ENCODE measurements at places on chromosomes 1 and 21.
A peak's percentile ranks its signal among the peaks of the same experiment; 100 is the strongest.

GRCh38 chr21:33029975-33030461 lies 4.3 kb downstream of the OLIG2 start:
- no peak for DNase-seq

DNA sequence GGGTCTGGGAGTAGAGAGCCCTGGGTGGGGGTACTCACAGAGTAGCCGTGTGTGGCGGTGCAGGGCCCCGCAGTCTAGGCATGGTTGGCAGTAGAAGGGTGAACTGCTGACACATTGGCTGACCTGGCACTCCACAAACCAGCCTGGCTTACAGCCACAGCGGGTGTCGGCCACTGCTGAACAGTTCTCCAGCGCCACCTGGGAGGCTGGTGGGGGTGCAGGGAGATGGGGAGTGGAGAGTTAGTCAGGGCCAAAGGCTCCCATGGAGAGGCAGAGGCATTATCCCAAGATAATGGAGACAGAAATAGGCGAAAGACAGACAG lies 1.5 kb downstream of the TNFRSF25 start:
- DNase-seq = no peak

- no peak for DNase-seq
Observed at GRCh38 chr21:36194024-36194423, 37.4 kb downstream of the DOP1B start.

DNA sequence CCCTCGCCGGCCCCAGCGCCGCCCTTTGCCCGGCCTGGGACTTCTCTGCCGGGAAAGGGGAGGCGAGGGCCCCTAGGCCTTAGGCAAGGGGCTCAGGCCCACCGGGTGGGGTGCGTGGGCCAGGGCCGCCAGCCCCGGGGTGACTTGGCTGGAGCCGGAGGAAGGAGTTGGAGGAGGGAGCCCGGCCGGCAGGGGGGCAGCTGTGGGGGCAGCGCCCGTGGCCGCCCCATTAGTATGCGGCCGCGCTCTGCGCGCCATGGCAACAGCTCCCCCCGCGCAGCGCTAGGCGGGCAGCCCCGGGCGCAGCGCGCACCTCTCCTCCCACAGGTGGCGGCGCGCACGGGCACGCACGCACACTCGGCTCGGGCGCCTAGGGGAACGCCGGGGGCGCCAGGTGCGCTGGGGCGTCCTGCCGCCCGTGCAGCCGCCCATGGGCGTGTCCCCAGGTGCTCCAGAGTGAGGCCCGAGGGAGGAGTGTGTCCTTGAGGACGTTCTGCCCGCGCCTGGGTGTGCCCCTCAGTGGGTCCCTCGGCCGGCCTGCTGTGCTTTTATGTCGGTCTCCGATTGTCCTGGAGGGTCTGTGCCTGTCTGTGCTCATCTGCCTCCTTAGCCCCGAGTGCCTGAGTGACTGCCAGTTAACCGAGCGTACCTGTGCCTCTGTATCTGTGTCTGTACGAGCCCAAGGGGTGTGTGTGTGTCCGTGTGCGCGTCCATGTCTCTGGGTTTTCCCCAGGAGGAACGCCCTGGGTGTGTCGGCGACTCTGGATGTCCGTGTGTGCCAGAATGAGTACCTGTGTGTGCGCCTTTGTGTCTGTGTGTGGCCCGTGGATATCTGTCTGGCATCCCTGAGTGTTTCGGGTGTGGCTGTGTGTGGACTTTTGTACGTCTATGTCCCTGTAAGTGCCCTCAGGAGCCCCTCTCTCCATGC lies 38.2 kb upstream of the WASF2 start:
- no peak for DNase-seq

DNA sequence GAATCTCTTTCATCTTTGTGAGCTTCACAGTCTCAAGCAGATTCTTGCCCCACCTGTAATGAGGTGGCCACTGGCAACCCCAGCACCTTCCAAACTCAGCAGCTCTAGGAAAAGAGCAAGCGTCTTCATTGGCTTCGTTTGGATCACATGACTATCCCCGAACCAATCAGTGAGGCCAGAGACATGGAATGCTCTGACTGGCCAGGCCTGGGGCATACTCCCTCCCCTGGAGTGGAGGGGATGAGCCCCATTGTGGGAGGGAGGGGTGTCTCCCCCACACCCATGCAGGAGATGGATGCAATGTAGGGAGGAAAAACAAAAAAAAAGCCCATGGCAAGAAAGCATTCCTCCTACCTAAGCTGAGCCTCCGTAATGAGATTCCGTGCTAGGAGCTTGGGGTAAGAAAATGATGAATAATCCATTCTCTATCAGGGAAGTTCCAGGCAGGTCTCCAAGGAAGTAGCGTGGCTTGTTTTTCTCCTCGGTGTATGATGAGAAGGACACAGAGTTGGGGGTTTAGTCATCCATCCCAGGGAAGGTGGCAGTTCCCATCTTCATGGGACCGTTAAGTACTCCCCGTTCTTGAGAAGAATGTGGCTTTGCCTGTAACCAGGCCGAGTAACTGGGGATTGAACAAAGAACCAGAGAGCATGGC lies 32.7 kb downstream of the FHAD1 start:
- DNase-seq = no peak

DNA sequence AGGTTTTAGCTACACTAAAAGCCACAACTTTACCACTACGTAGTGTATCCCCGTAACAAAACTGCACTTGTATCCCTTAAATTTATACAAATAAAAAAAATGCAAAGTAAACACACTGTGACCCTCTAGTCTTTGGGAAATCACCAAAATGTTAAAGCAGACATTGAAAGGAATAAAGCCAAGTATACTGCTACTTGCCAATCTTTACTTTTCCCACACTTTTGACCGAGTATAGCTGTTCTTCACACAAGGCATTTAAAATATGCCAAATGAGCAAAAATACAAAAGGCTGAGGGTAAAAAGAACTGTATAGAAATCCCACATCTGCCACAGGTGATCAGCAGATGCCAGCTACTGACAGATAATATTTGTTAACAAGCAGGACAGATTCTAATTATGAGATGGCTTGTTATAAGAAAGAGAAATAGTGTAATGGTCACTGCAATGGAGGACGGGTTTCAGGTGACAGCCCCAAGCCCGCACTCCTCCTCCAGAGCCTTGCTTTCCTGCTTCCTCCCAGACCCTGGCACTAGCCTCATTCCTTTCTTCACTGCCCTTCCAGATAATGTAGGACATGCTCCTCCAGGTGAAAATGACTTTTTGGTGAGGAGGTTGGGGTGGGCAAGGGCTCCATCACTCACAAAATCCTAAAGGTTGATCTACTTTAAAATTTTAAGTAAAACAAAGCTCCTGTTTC lies 18.1 kb downstream of the KCNT2 start:
- no peak for DNase-seq

DNA sequence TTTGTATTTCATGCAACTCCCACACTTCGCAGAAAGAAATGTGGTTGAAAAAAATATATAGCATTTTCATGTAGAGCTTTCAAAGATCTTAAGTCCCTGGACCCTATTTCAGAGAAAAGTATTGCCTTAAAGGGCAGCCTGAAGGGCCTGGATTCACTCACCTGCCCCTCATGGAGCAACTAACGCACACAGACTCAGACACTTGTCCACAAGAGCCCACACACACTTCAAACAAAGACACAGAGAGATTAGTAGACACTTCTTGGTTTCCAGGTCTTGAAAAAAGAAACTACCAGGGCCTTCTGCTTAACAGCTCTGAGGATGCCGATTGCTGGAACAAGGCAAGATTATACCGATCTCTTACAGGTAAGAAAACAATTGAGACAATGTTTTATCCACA lies 122.2 kb downstream of the ZBTB18 start:
- DNase-seq = no peak

GRCh38 chr1:16146279-16147155 lies 9.4 kb downstream of the EPHA2 start:
- DNase-seq = no peak

- no peak for DNase-seq
Observed at GRCh38 chr21:34022627-34023335, 50.6 kb upstream of the MRPS6 start.

- no peak for DNase-seq
Observed at GRCh38 chr1:54987919-54988705, 7.7 kb downstream of the TMEM61 start.

- DNase-seq = peak; percentile 13
Observed at GRCh38 chr1:235417086-235417697, 50.0 kb downstream of the TBCE start.

DNA sequence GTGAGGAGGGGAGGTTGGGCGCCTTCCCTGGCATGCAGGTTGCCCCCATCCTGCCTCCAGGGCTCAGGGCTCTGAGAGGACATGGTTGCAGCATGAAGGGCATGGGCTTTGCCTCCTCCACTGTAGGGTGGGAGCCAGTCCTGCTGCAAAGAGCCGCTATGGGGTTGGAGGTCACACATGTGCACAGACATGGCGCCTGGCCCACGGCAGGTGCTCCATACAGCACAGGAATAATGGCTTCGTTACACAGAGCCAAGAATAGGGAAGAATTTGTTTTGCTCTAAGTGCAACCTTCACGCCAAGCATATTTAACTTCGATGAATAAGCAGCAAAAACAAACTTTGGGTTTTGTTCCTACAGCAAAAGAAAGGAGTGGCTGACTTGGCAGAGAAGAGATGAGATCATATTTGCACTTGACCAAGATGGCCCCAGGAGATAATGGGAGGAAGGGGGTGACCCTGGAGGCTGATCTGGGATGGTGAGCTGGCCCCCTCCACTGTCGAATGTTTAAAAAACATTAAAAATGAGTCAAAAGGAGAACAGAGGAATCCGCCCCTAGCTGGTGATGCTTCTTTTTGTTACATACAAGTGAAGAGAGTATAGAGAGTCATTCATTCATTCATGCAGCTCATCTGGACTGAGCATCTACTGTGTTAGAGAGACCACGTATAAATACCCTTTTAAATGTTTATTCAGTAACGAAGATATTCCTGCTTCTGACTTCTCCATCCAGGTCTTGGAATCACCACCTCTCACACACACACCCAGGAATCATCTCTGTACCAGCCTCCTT lies 12.4 kb upstream of the C2CD2 start:
- no peak for DNase-seq

GRCh38 chr21:15741510-15741909 lies 11.7 kb downstream of the USP25 start:
- no peak for DNase-seq

DNA sequence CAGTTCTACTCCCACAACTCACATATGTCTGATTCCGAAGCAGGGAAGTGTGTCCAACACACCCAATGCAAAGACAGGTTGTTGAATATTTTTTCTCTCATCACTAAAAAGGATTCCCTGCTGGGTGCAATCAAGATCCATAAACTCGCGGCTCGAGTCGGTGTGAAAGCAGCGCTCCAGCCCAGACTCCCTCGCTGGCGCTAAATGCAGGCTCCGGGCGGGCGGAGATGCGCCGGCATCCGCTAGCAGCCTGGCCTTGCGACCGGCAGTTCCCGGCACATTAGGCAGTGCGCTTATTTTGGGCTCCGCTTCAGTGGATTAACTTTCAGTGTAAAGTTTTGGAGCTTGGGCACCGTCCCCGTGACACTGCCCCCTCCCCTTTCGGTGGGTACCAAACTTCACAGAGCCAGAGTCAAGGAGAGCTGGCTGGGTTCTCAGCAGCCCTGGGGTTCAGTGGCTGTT lies 87.7 kb upstream of the POU3F1 start:
- DNase-seq = no peak

DNA sequence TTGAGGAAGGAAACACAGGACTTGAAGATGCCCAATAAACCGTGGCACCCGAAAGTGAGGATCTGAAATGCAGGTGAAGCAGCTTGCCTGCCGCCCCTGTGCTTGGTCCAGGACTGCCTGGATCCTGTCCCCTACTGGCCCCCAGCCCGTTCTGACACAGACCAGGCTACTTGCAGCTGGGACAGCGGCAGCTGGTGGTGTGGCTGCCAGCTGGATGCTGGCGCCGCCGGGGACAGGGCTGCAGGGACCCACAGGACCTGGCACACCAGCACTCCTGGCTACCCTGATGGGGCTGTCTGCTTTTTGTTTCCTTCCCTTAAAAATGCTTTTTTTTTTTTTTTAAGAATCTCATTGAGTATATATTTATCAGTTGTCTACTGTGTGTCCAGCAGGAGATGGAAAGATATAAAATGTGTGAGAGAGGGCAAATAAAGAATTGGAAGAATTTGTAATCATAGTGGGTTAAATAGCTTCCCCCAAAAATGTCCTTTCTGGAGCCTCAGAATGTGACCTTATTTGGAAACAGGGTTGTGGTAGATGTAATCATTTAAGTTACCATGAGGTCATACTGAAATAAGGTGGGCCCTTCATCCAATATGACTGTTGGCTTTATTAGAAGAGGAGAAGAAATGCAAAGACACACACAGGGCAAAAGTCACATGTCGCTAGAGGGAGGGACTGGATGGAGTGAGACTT lies 165.6 kb downstream of the DSCAM start:
- no peak for DNase-seq

- DNase-seq = no peak
Observed at GRCh38 chr1:78184460-78185072, 138.8 kb downstream of the GIPC2 start.

GRCh38 chr1:160401487-160401805 lies 1.1 kb downstream of the VANGL2 start:
- DNase-seq = no peak

GRCh38 chr1:171999756-172000155 lies 158.5 kb downstream of the DNM3 start:
- DNase-seq = no peak

GRCh38 chr1:221294242-221294641 lies 415.0 kb downstream of the HLX start:
- no peak for DNase-seq

- no peak for DNase-seq
Observed at GRCh38 chr21:41507521-41508414, at the start of gene TMPRSS2. Gene TMPRSS2 (minus strand): TSS chr21:41508158. CDS start chr21:41498133, 10,025 bp downstream.

DNA sequence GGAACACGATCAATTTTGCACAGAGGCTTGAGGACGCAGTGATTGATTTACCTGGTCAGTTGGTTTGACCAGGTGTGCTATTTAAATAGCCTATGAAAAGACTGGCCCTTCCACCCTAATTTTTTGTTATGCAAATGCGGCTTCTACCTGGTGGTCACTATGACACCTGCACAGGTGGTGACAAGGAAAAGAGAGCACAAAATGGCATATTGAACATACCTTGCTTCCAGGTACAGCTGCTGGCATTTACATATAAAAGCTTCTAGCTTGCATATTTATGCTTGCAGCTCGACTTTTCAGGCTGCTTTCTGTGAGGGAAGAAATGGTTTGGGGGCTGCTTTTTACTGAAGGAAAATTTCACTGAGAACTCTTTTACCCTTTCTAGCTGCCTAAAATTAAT lies 15.3 kb upstream of the FMO4 start:
- DNase-seq = no peak

DNA sequence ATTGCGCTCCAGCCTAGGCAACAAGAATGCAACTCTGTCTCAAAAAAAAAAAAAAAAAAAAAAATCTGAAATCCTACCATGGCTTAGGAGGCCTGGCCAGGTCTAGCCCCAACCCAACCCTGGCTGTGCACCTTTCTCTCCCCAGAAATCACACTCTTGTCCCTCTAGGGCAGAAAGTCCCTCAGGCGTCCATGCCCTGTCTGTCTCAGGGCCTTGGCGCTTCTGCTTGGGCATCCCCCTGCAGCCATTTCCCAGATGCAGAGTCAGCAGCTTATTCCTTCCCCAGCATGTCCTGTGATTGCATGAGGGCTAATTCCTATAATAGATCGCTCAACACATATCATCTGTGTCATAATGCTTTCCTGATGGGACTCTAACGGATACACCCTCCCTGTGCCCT lies 57.3 kb upstream of the PCP4 start:
- DNase-seq = no peak
